ENCODE measurements at places on chromosomes 5 and 9.

DNA sequence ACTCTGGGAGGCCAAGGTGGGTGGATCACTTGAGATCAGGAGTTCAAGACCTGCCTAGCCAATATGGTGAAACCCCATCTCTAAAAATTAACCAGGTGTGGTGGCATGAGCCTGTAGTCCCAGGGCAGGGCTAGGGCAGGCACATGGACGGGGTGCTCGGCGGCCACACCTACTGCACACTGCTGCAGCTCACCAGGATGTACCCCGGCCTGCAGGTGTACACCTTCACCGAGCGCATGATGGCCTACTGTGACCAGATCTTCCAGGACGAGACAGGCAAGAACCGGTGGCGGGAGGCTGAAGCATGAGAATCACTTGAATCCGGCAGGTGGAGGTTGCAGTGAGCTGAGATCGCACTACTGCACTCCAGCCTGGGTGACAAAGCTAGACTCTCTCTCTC lies 3.2 kb downstream of the ST6GALNAC4 start:
- no peak for DNase-seq

GRCh38 chr5:148558892-148559291 lies 95.4 kb downstream of the HTR4 start:
- DNase-seq: no peak

GRCh38 chr5:67619636-67620035 lies 423.0 kb upstream of the CD180 start:
- DNase-seq: no peak

- peak; percentile 72 for DNase-seq
Measured at GRCh38 chr9:93223260-93224180, 39.6 kb downstream of the WNK2 start.

- no peak for DNase-seq
Measured at GRCh38 chr9:93259490-93260262, 75.7 kb downstream of the WNK2 start.

- peak; percentile 38 for DNase-seq
Measured at GRCh38 chr9:120693700-120694008, 20.6 kb downstream of the MEGF9 start.

GRCh38 chr5:33371660-33372059 lies 69.1 kb upstream of the TARS1 start:
- DNase-seq: peak; percentile 81

- DNase-seq: peak; percentile 49
Measured at GRCh38 chr5:50666261-50667022, at the start of gene PARP8. PARP8 (plus strand) TSS chr5:50666637; CDS start chr5:50667096, 459 bp downstream.

GRCh38 chr9:130345009-130345896 lies 79.7 kb downstream of the HMCN2 start:
- DNase-seq: no peak

DNA sequence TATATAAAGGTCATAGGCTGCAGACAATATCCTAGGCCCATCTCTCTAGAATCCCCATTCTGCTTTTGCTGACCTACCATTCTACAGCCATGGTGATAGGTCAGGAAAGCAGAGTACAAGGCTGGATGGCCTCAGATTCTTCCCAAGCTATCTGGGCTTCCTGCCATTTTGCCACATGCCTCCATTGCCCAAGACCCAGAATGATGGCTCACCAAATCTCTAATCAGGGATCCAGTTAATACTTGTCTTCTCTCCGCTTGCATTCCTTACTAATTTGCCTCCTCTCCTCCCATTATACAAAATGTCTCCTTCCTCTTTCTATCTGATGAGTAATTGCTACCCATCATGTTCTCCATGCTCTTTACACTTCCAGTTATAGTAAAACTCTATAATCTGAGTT lies 22.7 kb upstream of the NDUFS4 start:
- DNase-seq: no peak

DNA sequence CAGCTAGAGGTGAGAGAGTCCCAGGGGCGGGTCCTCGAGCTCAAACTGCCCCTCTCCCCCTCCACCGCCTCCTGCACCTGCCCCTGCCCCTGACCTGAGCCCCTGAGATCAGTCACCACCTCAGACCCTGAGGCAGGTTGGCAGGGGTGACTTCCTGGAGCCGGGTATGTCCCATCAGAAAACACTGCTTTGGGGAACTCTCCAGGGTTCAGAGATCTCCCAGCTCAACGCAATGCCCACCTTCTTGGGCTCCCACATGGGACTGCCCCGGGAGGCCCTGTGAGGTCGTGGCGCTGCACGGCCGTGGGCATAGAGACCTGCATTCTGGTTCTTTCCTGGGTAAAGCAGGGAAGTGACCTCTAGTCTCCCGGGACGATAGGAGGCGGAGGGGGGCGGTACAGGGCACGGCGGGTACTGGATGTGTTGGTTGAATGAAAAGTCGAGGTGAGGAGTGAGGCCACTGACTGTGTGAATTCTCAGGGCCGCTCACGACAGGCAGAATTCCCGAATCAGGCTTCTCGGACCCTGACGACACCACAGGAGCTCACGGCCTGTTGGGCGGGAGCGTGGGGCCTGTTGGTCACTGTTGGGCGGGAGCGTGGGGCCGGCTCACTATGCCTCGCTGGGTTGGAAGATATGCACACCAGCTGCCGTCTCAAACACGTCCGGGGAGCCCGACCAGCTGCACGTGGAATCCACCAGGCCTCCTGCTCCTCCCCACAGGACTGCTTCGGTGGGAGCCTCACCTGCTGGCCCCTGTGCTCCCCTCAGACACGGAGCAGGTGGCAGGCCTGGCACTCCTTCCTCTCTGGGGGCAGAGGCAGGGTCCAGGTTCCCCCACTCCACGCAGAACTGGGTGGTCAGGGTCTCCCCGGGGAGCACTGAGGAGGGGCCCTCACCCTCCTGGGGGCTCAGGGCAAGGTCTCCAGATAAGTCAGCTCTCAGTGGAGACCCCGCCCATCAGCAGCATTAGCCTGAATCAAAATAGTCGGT lies 178.0 kb upstream of the PPP1R26 start:
- no peak for DNase-seq

GRCh38 chr9:13053504-13053903 lies 226.0 kb downstream of the MPDZ start:
- DNase-seq: no peak

DNA sequence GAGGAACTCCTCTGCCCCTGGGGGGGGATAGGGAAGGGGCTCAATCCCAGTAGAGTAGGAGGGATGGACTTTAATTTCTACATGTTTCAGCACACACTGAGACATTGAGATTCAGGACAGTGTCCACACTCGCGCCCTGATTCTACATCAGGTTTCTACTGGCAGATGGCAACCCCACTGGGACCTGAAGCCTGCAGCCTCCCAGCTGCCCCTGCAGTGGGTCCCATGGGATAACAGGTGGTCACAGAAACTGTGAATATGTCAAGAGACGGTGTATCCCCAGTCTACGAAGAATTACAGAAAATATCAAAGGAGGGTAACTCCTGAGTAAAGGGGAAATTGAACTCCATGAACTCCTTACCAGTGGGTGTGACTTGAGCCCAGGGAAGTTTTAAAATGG lies 2.4 kb upstream of the TERT start:
- no peak for DNase-seq

- no peak for DNase-seq
Measured at GRCh38 chr5:52648726-52649125, 139.0 kb upstream of the ITGA1 start.

GRCh38 chr5:145968970-145969713 lies 32.8 kb downstream of the SH3RF2 start:
- no peak for DNase-seq

DNA sequence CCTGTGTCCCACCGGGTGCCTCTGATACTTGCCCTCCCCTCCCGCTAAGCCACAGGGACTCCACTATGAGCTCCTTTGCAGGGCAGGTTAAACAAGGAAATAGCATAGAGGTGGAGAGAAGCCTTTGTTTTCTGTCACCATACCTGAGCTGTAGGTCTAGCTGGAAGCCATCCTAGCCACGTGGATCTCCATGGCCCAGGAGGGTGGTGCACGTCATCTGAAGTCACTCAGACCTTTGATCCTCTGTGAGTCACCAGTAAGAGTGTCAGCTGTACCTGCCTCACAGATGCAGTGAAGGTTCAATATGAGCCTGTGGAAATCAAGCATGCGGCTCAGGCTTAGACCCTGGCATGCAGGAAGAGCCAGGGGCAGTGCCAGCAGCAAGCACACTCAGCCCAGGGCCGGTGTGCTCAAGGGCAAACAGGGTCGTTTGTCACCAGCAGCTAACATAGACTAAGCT lies 55.1 kb downstream of the ASS1 start:
- DNase-seq: no peak

DNA sequence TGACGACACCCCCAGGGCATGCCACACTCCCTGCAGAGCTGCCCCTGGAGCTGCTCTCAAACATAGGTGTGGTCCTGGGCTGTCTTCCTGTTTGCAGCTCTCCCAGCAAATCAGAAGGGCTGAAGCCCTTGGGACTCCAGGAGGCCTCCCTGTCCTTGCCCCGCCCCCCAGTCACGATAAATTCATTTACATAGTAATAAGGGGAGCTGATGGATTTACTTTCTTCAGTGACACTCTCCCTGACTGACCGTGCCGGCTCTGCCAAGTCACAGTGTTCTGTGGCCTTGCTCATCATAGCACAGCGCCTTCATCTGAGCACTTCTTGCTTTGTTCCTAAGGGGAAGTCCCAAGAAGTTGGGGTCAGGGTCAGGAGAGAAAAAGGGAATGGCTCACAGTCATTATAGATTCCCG lies 121.4 kb downstream of the ENC1 start:
- peak; percentile 22 for DNase-seq

- peak; percentile 60 for DNase-seq
Measured at GRCh38 chr9:38079461-38080031, 10.5 kb upstream of the SHB start.

DNA sequence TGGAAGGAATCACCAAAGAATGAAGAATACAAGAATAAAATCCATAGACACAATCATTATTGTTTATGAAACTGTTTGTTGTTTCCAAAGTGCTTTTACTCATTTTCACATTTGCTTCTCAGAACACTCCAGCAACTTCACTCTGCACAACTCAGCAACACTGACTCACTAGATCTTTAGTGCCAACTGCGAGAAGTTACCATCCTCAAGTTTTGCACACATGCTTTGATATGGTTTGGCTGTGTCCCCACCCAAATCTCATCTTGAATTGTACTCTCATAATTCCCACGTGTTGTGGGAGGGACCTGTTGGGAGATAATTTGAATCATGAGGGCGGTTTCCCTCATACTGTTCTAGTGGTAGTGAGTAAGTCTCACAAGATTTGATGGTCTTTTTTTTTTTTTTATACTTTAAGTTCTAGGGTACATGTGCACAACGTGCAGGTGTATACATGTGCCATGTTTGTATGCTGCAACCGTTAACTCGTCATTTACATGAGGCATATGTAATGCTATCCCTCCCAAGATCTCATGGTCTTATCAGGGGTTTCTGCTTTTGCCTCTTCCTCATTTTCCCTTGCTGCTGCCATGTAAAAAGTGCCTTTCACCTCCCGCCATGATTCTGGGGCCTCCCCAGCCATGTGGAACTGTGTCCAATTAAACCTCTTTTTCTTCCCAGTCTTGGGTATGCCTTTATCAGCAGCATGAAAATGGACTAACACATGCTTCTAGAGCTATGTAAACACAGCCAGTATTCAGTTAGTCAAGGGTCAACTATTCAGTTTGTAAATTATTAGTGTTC lies 36.9 kb downstream of the CLINT1 start:
- DNase-seq: no peak

GRCh38 chr5:107378218-107378899 lies 292.4 kb downstream of the EFNA5 start:
- peak; percentile 60 for DNase-seq

- DNase-seq: no peak
Measured at GRCh38 chr9:120299785-120300184, 280.2 kb downstream of the CDK5RAP2 start.

- no peak for DNase-seq
Measured at GRCh38 chr5:2532809-2533208, 218.7 kb downstream of the IRX2 start.

- no peak for DNase-seq
Measured at GRCh38 chr9:90838581-90839154, 37.0 kb downstream of the SYK start.

DNA sequence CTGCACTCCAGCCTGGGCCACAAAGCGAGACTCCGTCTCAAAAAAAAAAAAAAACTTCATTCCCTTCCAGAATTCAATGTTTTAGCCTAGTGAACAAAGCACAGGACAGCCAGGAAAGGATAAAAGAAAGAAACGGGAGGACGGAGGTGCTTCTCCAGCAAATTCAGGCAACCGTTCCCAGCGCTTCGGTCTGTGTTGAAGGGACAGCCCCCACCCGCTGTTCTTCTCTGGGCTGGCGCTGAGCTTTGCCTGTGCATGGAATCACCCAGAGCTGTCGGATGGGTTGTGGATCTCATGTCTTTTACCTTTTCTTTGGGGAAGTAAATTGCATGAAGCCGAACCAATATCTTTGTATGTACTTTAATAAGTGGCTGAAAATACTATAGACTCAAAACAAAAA lies 248.4 kb upstream of the IRX2 start:
- DNase-seq: no peak

DNA sequence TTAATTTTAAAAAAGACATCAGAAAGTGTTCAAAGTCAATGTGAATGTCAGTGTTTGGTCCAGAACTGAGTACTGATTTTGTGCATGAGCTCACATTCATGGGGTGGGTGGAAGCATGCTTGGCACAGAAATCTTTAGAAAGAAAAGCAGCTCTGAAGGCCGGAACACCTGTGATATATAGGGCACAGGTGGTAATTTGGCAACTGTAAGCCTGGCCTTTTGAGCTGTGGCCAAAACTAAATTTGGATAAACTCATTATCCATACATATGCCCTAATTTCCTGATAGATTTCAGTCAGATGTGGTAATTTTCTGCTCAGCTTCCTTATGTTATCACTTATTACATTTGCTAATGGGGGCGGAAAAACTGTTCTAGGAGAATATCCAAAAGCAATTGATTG lies 211.4 kb downstream of the HCN1 start:
- DNase-seq: no peak

- no peak for DNase-seq
Measured at GRCh38 chr5:61991430-61991829, 314.6 kb upstream of the KIF2A start.

GRCh38 chr5:43515678-43516048 lies 715 bp upstream of the C5orf34 start:
- DNase-seq: no peak

DNA sequence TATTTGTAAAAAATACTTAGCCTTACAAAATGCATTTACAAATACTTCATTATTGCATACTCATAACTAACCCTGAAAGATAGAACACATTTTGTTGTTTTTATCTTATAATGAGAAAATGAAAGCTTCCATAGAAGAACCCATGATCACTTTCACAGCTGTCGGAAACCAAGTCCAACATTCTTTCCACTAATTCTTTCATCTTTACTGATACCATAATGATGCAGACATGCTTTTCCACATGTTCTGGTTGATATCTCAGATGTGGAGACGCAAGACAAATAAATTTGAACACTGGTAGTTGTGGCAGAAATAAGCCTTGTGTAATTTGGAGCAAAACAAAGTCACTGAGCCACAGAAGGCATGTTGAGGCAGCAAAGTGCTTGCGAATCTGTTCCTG lies 136.0 kb downstream of the FBXO4 start:
- DNase-seq: no peak

- DNase-seq: no peak
Measured at GRCh38 chr5:139374909-139375308, 8.2 kb downstream of the SLC23A1 start.

- DNase-seq: no peak
Measured at GRCh38 chr5:173643964-173644363, 27.5 kb upstream of the BOD1 start.

- DNase-seq: no peak
Measured at GRCh38 chr5:164184158-164184557, 678.7 kb downstream of the MAT2B start.

GRCh38 chr5:19564036-19564435 lies 424.0 kb downstream of the CDH18 start:
- peak; percentile 16 for DNase-seq

All from HCEC 1CT (cell line).